ENCODE measurements at places on chromosomes 5 and 9.

DNA sequence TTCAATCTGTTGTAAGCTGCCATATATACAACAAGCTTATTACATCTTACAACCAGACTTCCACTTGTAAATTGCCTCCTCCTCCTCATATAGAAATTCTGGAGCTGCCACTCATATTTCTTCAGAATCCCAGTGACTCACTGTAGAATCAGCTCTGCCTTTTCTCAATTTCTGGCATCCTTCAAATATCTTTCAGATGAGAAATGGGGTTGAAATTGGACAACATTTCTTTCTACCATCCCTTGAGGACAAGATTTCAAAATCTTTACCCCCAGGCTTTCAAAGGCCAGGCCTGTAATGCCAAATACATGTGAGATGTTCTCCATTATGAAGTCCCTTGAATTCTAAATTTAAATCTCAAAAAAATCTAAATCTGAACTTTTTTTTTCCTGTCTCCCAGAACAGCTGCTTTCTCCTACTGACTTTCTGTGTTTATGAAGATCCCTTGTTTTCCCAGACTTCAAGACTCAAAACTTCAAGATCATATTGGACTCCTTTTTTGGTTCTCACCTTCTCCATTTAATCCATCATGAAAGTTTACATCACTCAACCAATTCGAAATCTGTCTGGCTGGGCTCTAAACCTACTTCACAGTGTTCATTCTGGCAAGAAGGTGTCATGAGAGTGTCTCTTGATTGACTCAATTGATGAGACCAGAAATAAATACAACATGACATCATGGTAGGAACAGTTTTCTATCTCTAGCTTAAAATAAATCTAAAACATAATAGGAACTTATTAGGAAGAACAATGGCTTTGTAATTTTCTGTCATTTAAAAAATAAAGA lies 109.8 kb downstream of the HMHB1 start:
- DNase-seq: no peak

DNA sequence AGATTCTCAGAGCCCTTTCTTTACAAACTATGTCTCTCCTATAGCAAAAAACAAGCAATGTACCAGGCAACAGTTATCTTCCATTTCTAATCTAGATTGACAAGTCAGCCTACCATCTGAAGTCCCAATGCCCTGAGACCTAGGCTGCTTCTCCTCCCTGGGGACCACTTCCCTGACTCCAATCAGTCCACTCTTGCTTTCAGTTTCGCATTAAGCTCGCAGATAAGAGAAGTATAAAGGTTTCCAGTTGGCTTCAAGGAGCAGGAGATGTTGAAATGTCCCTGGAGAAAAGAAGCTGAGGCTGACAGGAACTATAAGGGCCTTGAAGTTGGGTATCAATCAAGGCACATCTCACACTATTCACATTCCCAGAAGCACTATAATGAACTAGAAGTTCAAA lies 32.3 kb downstream of the ERP44 start:
- no peak for DNase-seq

DNA sequence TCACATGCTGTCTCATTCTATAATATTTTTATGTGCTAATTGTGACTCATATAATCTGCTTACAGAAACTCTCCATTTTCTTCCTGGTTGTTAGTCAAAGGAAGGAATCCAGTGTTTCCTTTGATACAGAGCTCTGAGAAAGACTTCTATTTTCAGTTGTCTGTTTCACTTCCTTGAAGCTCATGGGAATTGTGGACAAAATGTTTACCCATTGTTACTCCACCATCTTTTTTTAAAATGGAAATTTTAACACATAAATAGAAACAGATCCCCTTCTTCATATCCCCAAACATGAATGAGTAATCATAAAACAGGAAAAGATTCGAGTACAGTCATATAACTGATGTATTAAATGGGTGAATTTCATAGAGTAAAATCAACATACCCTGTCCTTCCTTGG lies 42.0 kb upstream of the KCNN2 start:
- DNase-seq: no peak

- DNase-seq: no peak
Measured at GRCh38 chr5:73985145-73985544, 359.1 kb downstream of the ARHGEF28 start.

DNA sequence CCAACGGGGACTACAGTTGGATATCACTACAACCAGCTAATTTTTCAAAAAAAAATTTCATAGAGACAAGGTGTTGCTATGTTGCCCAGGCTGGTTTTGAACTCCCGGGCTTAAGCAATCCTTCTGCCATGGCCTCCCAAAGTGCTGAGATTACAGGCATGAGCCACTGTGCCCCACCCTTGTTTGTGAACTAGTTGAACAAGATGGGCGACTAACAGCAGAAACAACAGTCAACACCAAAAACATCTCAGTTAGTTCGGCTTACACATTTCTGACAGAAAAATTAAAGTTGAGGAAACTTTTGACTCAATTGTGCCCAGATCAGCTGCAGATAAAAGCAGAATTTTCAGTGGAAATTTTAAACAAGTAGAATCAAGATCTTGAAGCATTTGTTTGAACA lies 470.1 kb downstream of the TLE4 start:
- DNase-seq: no peak

Data from nephron progenitor cell (in vitro differentiated cells).